ENCODE measurements at places on chromosomes 11 and 22. TPM values are rescaled to one million over a fixed set of nuclear protein-coding genes. Genes with fewer than 3 reads are reported as not detected.

Gene OR51I1
- total RNA-seq, result not detected

Gene MAPK12
- 7.1 TPM for total RNA-seq

Gene ME3
- 16.2 TPM for total RNA-seq

Gene CD3G
- total RNA-seq, result 82.9 TPM

GRCh38 chr22:48096411-48096810 is 1334.0 kb downstream of the TBC1D22A start:
- DNase-seq, result no peak

DNA sequence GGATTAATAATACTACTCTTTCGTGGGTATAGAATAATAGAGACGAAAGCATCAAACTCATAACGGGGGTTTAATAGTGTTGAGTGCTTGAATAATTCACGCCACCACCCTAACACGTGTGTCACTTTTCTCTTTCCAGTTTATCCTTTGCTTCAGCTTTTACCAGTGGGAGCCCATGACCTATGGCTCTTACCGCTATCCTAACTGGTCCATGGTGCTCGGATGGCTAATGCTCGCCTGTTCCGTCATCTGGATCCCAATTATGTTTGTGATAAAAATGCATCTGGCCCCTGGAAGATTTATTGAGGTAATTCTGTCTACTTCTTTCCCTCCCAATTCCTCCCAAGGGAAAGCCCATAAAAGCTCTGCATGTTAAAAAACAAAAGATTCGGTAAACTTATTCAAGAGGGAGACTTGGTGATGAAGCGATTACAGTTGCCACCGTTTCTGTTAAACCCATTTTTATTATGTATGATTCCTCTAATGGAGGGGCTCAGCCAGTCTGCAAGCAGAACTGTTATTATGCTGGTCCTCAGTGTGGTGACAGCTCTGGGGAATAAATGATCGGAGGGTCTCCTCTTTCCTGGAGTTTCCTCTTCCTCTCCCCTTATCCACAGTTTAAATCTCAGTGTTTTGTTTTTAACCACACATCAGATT is 17.1 kb upstream of the NELL1 start:
- DNase-seq, result no peak

- no peak for DNase-seq
Observed at GRCh38 chr11:87466223-87466622, 428.5 kb downstream of the TMEM135 start.

- no peak for DNase-seq
Observed at GRCh38 chr11:27839226-27839913, 139.1 kb upstream of the BDNF start.

- no peak for DNase-seq
Observed at GRCh38 chr11:103325686-103326069, 216.5 kb downstream of the DYNC2H1 start.

- peak; percentile 36 for DNase-seq
Observed at GRCh38 chr22:26648011-26648497, 9.3 kb upstream of the MIAT start.

DNA sequence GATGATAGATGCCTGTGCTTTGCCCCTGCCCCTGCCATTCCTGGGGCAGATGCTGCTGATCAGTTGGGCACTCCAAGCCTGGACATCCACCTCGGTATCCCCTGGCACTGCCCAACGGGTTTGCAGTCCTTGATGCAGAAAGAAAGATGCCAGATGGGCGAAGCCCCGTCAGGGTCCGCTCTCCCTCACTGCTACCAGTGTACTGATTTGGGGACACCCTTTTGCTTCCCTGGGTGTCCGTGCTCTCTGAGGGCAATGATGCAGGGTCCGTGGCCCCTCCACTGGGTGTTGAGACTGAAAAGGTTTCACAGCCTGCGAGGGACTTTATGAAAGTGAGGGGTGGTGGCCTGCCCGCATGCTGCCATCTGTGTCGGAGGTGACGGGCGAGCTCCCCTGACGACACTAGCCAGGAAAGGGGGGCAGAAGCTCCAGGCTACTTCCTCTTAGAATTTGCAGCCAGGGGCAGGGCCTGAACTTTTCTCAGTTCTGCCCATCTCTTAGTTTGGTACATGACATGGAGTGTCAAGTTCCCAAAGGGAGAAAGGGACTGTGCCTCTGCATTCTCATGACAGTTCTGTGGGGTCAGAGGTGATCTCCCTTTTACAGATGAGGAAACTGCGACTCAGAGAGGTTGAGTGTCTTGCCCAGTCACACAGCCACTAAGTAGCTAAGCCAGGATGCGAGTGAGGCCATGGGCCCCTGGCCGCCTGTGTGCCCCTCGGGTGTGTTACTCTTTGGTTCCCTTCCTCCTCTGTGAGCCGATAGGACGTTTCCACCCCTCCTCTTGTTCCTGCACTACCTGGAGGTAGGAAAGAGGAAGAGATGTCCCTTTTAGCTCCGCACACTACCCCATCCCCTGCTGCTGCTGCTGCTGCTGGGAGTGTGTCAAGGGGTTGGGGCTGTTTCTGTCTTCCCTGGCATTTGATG is 96.6 kb downstream of the BCR start:
- DNase-seq, result no peak

DNA sequence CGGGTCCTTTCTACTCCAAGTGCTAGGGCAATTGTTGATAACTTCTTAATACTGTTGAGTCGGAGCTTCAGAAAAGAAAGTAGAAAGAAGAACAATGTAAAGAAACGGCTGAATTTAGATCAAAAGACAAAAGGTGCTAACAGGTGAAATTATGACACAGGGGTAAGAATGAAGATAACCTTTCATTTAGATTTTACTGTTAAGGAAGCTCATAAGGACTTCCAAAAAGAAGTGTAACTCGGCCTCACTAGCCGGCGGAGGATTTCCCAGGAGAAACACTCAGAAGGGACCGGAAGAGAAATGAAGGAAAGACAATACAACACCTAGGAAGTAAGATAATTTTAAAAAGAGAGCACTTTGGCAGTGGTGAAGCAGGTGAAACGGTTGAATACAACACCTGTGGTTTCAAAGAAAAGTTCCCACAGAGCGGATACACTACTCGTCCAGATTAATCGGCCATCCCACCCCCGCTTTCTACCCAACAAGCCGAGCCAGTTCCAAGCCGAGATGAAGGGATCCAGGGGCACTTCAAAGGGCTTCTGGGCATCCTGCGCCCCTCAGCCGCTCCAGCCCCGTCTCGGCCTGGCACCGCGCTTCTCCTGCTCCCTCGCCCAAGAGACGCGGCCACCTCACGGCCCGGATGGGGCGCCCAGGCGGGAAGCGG is 737 bp downstream of the PPP2R1B start:
- DNase-seq, result peak; percentile 59

- no peak for DNase-seq
Observed at GRCh38 chr11:46947399-46948077, 11.0 kb downstream of the CSTPP1 start.

DNA sequence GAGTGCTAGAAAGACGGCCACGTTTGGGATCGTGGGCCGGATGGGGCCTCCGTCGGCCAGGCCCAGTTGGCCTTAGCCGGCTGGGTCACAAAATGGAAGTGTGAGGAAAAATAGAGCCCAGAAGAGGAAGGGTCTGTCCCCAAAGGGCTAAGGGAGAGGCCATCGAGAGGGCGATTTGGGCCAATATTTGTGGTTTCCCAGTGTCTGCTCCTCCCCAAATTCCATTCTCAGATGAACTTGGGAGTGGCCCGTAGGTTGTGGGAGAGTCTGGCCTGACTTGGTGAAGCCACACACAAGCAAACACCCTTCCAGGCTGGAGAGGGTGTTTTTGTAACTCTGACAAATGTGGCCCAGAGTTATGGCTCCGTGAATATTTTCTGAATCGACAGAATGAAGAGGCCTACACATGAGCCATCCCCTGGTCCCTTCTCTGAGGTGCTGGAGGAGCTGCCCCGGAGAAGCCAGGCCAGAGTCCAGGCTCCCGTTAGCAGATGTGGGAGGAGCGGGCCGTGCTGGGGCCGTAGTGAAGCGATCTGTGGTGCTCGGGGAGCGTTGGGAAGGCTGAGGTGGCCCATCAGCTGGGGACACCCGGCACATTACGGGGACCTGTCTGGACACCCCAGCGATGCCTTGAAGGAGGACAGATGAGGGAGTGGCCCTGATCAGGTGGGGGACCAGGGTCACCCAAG is 73.5 kb upstream of the PPARA start:
- DNase-seq, result no peak
